ENCODE measurements at places on chromosomes 7 and 10.

DNA sequence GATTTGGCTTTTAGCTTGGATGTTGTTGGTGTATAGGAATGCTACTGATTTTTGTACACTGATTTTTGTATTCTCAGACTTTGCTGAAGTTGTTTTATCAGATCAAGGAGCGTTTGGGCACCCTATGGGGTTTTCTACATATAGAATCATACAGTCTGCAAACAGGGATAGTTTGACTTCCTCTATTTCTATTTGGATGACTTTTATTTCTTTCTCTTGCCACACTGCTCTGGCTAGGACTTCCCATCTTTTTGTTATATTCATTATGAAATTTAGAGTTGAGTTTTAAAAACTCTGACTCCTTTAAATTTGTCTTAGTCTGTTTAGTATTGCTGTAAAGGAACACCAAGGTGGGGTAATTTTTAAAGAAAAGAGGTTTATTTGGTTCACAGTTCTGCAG, 4.7 kb downstream of the ZNF786 start:
- no peak for DNase-seq

DNA sequence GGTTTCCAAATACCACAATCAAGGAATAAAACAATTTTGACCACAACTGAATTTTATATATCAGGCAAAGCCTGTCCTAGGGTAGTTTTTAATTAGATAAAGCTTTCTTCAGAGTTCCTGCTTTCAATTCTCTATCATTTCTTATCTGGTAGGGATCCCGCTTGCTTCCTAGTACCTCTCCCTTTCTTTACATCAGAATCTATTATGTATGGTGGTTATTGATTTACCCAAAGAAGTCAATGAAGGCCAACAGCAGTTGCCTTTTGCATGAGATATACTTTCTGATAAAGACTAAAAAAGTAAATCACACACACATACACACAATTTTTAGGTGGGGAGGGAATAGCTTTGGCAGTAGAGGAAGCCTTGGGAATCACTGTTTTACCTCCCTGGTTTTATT, 70.7 kb downstream of the HDAC9 start:
- DNase-seq, result no peak

- no peak for DNase-seq
Observed at GRCh38 chr7:140060788-140061606, 1.8 kb downstream of the PARP12 start.

DNA sequence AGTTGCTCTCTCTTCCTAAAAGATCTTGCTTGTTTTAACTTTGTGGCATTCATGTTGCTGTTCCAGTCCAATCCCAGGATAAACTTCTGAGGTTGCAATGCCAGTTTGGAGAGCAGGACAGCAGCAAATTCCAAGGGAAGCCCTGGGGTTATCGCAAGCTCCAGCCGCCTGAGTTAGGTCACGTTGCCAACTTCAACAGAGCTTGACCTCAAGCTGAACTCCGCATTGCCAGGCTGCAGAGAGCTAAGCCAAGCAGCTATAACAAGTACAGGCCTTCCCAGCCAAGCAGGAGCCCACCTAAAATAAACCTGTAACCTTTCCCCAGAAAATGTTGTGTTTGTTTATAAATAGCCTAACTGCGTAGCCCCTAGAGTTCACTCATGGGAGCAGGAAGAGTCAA, 138.9 kb upstream of the LYZL1 start:
- DNase-seq, result no peak

- no peak for DNase-seq
Observed at GRCh38 chr7:73721377-73721817, 1.9 kb upstream of the STX1A start.

DNA sequence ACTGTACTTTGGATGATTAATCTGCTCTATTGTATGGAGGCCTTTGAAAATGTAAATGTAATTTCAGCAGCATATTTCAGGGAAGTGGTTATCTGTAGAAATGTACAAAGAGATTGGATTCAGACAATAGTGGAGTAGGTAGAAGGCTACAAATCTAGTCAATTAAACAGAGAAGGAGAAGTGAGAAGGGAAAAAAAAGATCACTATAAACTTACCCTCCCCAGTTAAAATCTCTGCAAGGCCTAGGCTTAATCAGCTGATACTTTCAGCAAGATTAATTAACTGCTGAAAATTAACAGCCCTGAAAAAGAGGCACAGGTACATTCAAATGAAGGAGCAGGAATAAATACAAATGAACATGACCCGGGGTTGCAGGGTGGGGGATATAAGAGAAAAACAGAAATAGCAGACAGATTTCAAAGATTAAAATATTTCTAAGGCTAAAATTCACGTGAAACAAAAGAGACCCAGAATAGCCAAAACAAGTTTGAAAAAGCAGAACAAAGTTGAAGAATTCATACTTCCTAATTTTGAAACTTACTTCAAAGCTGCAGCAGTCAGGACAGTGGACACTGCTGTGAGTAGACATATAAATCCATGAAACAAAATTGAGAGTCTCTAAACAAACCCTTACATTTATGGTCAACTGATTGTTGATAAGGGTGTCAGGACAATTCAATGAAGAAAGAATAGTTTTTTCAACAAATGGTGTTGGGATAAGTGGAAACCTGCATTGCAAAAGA, 96.0 kb downstream of the NRCAM start:
- no peak for DNase-seq
